ENCODE measurements at places on chromosomes 16 and 17.

DNA sequence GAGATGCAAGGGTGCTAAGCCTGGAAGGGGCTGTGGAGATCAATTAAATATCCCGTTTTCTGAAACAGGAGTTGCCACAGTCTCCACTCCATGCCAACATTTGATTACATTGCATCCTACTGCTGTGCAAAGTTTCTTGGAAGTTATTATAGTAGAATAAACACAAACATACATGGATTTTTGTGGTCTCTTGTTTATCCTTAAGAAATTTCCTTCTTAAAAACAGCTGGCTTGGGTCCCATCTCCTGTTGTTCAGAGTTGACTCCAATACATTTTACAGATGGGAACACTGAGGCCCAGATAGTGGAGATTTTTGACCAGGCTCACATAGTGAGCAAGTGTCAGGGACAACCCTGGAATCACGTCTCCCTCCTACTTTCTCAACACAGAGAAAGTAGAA lies 124.0 kb upstream of the ADAMTS18 start:
- DNase-seq: no peak

DNA sequence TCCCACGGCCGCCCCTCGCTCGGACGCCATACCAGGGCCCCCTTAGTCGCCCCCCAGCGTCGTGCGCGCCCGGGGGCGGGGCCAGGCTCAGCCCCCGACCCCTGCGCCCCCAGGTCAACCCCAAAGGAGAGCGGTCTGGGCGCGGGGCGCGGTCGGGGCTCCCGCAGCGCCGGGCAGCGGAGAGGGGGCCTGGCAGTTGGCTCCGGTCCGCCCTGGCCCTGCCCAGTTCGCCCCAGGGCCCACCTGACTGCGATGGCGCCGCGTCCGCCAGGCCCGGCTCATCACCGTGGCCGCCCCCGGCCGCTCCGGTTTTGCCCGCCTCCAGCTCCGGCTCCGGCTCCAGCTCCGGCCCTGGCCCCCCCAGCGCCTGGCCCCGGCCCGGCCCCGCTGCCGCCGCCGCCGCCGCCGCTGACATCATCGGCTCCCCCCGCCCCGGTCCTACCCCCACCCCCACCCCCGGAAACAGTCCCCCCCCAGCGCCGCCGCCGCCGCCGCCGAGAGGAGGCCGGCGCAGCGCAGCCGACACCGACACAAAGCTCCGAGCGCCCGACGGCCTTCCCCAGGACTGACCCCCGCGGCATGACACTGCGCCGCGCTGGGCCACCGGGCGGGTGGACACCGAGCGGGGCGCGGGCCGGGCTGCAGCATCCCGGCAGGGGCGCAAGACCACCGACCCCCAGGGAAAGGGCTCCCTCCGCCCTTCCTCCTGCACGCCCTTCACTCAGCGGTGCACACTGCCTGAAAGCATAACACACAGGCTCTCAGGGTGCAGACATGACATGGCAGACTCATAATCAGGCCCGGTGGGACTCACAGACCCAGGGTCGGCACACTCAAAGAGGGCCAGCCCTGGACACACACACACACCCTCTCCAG lies at the start of gene ZBTB4:
ZBTB4 (minus strand) TSS at position 419 of the 876 bp plus-strand sequence. CDS start 12,830 bp downstream, outside the sequence.
- DNase-seq: peak; percentile 37

DNA sequence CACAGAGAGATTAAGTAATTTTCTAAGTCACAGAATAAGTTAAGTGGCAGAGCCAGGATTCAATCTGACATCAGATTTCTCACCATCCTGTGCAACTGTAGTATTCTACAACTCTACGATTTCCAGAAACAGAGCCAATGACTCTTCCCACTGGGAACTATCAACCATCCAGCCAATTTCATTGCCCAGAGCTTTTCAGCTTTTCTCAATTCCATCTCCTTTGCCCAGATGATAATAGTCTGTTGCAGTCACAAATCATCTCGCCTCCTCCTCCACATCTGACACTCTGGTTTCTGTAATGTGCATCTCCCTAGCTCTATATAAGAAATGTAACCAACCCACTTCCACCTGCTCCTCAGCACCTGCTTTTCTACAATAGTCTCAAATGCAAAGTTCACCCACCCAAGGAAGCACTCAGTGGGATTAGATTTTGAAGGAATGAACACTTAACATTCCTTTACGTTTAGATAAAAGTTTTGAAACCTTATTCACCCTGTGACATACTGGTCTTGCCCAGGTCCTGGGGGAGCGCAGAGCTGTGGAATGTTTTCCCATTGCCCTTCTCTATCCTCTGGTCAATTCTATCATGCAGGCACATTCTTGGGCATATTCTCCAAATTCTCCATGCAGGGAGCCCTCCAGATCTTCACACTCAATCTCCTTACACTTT lies 167.8 kb upstream of the ASIC2 start:
- DNase-seq: no peak

- DNase-seq: no peak
These were observed 477 bp downstream of the CFAP20 start for GRCh38 chr16:58128711-58129096.

- no peak for DNase-seq
These were observed 74.4 kb upstream of the ARL4D start for GRCh38 chr17:43324205-43324893.

DNA sequence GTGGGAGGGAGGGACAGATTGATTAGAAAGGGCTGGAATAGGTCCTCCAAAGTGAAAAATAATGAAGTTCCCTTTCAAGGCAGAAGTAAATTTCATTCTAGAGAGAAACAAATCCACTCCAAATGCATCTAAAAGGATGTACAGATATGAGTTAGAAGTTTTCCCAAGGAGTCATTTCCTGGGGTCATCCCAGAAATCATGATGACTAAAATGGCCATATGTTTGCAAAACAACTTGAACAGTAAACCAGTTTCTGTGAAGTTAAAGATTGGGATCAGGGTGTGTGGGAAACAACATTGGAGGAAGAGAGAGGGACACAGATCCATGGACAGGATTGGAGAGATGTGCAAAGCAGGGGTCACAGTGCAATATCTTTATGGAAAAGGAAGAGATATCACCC lies 32.5 kb upstream of the ARHGAP44 start:
- DNase-seq: no peak

- DNase-seq: peak; percentile 50
These were observed at the start of gene APOBR for GRCh38 chr16:28494121-28494851. TSS of gene APOBR (plus strand) at chr16:28494643. CDS start at chr16:28494682, 39 bp downstream.

DNA sequence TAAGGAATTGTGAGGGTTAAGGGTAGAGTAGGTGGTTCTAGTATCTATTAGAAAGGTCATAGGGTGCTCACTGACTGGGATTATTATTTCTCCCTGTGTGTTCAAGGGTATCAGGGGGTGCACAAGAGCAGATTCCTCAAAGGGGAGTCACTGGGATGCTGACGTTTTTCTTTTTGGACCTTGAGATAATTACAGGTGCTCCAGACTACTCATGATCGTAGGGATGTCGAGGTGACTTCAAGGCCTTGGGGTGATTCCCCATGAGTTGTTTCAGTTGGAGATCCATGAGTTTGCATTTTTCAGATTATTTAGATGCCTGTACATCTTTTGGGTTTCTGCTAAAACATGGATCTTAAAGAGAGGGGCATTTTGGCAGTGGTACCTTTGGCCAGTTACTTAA lies 41.4 kb upstream of the TEKT1 start:
- no peak for DNase-seq

- no peak for DNase-seq
These were observed 41.4 kb upstream of the MMP2 start for GRCh38 chr16:55437625-55438024.

- no peak for DNase-seq
These were observed 188.7 kb upstream of the GSE1 start for GRCh38 chr16:85424260-85425073.

DNA sequence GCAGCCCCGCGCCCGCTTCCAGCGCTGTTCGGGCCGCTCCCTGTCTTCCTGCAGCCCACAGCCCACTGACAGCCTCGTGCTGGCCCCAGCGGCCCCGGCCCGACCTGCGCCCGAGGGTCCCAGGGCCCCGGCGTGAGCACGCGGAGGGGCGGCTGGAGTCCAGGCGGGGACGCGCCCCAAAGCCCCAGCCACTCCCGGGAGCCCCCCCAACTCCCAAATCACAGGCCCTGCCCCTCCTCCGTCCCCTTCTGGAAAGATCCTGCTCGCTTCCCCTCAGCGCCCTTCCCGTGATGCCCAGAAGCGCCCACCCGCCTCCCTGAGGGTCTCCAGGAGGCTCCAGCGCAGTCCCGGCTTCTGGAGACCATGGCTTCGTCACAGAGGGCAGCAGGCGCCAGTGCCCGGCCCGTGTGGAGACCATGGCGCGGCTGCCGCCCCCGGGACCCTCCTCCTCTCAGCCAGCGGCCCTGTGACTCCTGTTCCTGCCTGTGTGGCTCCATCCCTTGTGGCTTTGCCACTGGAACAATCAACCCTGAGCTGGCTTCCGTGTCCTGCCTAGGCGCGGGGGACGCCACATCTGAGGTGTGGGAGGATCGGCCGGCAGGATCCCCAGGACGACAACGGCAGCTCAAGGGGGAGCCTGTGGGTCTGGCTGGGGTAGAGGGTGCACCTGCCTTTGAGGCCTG lies 3.9 kb downstream of the UTS2R start:
- DNase-seq: no peak

- DNase-seq: no peak
These were observed 128.5 kb downstream of the MRTFB start for GRCh38 chr16:14199624-14200023.

- DNase-seq: no peak
These were observed 31.1 kb downstream of the TRPV2 start for GRCh38 chr17:16446338-16446983.

- no peak for DNase-seq
These were observed 72.1 kb upstream of the TNRC6C start for GRCh38 chr17:77886387-77886728.

DNA sequence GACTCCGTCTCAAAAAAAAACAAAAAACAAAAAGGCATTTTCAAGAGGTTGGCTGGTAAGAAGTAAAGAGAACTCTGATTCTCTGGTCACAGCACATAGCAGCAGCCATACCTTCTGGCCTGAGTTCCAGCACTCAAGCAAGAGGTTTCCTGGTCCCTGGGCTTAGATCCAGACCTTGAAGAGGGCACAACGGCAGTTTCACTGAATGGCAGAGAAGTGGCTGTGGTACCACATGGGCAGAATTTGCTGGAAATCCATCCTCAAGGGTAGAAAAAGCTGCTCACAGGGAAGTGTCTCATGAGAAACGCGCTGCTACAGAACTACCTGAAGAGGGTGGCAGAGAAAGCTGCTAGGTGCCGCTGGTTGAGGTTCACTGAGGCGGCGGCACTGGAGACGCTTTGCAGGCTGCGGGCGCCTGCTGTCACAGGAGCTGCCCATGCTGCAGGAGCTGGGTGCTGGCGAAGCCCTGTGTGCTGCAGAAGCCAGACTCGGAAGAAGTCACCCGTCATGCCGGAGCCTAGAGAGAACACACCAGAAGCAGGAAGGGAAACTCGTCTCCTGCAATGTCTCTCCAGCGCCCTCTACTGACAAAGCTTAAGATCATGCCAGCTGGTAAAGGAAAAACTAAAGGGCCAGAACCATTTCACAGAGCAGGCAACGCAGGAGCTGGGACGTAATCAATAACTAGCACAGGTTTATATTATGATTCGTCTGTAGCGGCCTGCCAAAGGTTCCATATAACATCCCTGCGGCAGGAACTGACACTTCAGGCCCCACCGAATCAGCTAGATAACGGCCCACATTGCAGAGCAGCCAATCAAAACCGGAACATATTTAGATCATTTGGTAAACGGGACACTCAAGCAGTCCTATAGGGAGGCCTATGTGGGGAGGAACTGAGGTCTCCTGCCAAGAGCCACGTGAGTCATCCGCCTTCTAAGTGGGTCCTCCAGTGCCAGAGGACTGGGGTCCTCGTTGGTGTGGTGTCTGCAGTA lies 5.4 kb upstream of the ZNF213 start:
- DNase-seq: peak; percentile 68

- no peak for DNase-seq
These were observed 11.4 kb downstream of the CHST4 start for GRCh38 chr16:71537643-71538042.

GRCh38 chr17:76911299-76912017 lies 43.3 kb downstream of the MGAT5B start:
- DNase-seq: no peak

DNA sequence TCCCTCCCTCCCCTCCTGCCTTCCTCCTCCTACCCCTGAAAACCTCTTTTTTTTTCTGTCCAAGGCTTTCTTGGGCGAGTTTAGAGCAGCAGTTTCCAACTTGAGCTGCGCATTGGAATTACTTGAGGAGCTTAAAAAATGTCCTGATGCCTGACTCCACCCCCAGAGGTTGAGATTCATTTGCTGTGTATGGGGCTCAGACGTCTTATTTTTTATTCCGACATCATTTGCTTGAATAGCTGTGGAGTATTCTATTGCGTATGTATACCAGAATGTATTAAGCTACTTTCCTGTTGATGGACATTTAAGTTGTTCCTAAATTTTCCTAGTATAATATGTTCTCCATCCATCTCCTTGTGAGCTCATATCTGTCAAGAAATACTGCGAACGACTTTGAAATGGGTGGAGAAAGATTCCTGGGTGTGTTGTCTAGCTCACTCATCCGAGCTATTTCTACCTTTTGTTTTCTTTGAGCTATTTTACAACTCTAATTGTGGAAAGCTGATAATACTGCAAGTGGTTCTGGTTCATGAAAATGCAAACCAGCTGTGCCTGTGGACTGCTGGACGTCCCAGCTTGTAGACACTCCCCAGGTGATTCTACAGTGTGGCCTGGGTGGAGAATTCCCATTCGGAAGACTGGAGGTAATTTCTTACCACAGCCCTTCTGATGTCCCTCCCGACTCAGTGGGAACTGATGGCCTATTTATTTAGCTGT lies 40.5 kb downstream of the CMIP start:
- no peak for DNase-seq

DNA sequence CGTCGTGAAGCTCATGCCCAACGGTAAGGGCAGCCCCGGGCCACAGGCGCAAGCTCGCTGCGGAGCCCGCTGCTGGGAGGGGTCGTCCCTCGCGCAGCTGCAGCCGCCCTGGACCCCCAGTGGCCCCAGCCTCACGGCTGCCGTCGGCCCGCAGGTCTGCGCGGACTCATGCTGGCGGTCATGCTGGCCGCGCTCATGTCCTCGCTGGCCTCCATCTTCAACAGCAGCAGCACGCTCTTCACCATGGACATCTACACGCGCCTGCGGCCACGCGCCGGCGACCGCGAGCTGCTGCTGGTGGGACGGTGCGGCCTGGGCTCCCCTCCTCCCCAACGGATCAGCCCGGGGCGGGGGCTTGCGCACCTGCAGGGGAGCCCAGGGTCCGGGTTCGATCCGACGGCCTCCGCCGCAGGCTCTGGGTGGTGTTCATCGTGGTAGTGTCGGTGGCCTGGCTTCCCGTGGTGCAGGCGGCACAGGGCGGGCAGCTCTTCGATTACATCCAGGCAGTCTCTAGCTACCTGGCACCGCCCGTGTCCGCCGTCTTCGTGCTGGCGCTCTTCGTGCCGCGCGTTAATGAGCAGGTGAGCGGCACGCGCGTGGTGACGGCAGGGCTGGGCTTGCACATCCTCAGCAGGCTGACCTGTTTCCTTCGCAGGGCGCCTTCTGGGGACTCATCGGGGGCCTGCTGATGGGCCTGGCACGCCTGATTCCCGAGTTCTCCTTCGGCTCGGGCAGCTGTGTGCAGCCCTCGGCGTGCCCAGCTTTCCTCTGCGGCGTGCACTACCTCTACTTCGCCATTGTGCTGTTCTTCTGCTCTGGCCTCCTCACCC lies 5.8 kb downstream of the SLC5A2 start:
- no peak for DNase-seq

GRCh38 chr16:59161679-59162078 lies 427.6 kb upstream of the GOT2 start:
- DNase-seq: no peak

- no peak for DNase-seq
These were observed 11.1 kb downstream of the PRCD start for GRCh38 chr17:76550712-76551615.

GRCh38 chr17:78684026-78684425 lies 98.0 kb downstream of the CYTH1 start:
- no peak for DNase-seq

All from stimulated activated CD4-positive, alpha-beta T cell treated with anti-CD3 and anti-CD28 coated beads, Interleukin-1b, Interleukin-23, amount 100 ng/mL, for 1 hour (primary cell).